NT2/D1 (cell line): ENCODE measurements at places on chromosomes 12 and 14.

DNA sequence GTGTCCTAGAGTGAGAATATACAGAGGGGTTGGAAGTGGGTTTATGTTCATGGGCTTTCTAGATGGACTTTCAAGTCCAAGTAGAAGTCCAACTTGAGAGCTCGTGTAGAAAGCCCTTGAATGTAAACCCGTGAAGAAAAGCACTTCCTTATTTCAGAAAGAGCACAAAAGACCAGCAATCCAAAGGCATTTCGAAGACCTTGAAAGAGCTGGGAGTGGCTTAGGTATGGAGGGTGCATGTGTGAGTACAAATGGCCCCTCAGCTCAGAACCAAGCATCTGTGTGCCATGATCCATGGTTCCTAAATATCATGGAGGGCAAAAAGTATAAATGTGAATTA lies 160.7 kb downstream of the ETV6 start:
- DNase-seq, result no peak

GRCh38 chr14:90600619-90601018 lies 203.8 kb downstream of the CALM1 start:
- no peak for DNase-seq

DNA sequence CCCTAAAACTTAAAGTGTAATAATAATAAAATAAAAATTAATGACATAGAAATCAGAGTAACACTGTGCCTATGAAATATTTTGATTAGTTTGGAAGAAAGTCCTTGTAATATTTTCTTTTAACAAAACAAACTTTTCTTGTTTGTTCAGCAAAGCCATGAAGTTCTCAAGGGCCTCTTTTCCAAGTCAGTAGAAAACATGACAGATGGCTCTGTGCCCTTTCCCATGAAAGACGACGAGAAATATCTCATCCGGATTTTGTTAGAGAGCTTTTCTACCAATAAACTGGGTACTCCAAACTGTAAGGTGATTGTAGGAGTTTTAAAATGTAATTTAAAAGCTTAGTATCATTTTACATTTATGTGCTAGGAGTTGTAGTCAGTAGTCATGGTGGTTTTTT lies 54.5 kb upstream of the ASPG start:
- no peak for DNase-seq

GRCh38 chr12:121451961-121452339 lies 52.0 kb downstream of the RNF34 start:
- DNase-seq, result no peak

GRCh38 chr12:89344862-89345202 lies 7.5 kb downstream of the DUSP6 start:
- no peak for DNase-seq

DNA sequence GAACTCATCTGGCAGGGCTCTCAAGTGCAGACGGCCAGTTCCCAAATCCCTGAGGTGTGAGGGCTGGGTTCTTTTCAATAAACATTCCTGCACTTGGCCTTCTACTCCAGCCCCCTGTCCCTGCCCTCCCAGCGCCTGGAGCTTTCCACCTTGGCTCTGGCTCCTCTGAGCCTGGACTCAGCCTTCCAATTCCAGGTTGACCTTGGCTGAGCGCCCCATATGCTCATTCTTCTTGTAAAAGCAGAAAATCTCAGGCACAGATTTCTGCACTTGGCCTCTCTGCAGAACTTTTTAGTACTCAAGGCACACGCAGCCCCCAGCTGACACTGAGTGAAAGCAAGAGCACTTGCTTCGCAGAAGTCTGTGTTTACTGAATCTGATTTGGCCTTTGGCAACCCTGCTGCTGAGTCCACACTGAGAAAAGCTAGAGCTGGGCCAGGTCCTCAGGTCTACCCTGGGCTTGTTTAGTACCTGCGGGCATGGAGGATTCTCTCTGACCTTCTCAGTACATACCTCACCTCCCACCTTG lies 222.7 kb downstream of the MSRB3 start:
- DNase-seq, result no peak

DNA sequence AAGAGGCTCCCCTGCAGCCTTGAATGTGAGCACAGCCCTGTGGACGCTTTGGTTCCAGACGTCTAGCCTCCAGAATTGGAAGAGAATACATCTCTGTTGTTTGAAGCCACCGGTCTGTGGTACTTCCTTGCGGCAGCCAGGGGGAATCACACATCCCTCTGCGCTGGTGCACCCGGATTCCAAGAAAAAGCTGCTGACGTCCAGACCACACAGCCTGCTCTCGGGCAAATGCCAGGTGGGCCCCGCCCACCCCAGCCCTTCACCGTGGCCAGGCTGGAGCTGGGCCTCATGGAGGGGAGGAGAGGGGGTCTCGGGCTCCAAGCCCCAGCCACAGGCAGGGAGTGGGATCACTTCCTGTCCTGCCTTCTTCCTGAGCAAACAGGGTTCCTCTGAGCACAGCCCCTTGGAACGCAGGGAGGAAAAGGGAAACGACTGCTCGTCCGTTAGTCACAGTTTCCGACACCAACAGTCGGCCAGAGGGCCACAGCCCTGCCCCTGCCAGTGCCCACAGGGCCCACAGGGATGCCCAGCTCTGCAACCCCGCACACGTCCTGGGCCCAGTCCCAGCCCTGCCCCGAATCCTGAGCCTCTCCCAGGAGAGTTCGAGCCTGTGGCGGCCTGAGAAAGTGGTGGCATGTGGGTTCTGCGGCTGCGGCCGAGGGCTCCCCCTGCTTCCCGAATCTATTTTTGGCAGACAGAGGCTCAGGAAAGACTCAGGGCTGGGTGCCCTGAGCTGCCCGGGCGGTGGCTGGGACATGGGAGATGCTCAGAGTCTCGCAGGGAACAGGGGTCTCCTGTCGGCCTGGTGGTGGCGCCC lies 85.3 kb downstream of the RFLNA start:
- no peak for DNase-seq

DNA sequence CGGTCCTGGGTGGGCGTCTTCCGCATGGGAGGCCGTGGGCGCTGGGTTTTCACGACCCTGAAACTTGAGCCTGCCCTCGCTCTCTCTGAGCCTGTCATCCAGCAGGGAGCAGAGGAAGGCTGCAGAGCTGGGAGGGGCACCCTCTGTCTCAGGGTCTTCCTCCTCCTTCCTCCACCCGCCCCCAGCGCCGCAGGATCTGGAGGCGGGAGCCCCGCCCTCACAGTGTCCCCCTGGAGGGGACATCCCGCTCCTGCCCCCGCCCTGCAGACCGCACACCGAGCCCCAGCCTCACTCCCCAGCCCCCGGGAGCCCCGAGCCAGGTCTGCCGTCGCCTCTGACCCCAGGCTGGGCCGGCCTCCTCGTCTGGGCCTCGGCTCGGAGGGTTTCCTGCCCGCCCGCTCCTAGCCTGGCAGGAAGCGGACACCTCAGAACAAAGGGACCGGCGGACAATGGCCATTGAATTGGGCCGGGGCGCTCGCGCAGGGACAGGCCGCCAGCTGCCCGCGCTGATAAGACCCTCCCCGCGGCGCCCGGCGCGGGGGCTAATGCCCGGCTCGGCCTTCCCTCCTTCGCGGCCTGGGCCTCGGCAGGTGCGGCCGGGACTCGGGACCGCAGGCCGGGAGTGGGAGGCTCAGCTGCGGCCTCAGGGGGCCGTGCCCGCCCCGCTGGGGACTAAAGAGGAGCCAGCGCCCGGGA lies 15.3 kb upstream of the NUDT14 start:
- no peak for DNase-seq

DNA sequence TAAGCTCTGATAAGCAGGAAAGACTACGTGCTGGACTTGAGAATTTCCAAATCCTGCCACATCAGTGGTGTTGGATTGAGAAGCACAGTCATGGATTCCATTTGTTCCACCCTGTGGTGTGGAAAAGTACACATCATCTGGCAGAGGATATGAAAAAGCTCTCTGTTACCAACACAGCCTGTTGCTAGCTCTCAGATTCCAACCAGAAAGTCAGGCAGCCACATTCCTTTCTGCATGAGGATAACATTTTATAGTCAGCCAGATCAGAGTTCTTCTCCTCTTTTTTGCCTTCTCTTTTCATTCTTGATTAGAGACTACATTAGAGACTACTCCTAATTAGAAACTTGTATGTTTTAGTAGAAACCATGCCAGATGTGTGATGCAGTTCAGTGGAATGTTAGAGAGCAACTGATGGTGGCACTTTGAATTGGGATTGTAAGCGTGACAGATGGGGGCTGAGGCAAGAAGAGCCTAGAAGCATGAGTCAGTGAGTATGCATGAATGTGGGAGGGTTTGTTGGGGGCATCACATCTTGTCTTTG lies 61.2 kb upstream of the STXBP6 start:
- no peak for DNase-seq

GRCh38 chr12:106271575-106272505 lies 24.0 kb upstream of the CKAP4 start:
- no peak for DNase-seq

- DNase-seq, result no peak
Observed at GRCh38 chr14:64812412-64812811, 67.3 kb downstream of the SPTB start.

DNA sequence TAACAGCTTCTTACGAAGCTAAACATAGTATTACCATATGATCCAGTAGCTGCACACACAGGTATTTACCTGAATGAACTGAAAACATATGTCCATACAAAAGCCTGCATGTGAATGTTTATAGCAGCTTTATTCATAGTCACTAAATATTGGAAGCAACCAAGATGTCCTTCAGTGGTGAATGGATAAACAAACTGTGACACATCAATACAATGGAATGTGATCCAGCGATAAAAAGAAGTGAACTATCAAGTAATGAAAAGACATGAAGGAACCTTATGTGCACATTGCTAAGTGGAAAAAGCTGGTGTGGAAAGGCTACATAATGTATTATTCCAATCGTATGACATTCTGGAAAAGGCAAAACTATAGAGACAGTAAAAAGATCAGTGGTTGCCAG lies 38.1 kb upstream of the JDP2 start:
- no peak for DNase-seq

- no peak for DNase-seq
Observed at GRCh38 chr12:26528943-26529342, 304.1 kb downstream of the ITPR2 start.

GRCh38 chr12:89706986-89707702 lies 1.5 kb downstream of the ATP2B1 start:
- DNase-seq, result no peak

GRCh38 chr12:46402451-46402850 lies 29.9 kb upstream of the SLC38A2 start:
- no peak for DNase-seq

DNA sequence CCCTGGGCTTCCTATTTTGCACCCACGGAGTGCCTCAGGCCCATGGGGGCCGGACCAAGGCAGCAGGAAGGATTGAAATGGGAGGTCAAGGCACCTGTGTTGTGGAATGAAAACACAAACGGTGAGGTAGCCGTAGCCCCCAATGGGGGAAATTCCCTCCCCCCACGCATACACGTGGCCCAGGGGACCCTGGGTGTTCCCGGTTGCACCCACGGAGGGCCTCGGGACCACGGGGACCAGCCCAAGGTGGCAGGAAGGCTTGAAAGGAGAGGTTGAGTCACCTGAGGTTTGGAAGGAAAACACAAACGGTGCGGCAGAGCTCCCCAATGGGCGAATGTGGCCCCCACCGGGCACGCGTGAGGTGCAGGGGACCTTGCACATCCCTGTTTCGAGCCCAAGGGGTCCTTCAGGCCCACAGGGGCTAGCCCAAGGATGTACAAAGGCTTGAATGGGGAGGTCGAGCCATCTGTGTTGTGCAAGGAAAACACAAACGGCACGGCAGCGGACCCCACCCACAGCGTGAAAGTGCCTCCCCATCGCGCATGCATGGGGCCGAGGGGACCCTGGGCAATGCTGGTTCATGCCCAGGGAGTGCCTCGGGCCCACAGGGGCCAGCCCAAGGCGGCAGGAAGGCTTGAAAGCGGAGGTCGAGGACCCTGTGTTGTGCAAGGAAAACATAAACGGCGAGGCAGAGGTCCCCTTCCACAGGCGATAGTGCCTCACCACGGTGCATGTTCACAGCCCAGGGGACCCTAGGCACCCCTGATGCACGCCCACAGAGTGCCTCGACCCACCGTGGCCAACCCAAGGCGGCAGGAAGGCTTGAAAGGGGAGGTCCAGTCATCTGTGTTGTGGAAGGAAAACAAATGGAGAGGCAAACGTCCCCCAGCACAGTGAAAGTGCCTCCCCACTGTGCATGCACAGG lies 376.7 kb downstream of the ALG10 start:
- DNase-seq, result no peak

- no peak for DNase-seq
Observed at GRCh38 chr12:24084800-24085199, 135.3 kb upstream of the SOX5 start.
